ENCODE measurements at places on chromosomes 3 and 15.

- no peak for DNase-seq
Measured at GRCh38 chr15:22917556-22917955, 62.6 kb downstream of the CYFIP1 start.

DNA sequence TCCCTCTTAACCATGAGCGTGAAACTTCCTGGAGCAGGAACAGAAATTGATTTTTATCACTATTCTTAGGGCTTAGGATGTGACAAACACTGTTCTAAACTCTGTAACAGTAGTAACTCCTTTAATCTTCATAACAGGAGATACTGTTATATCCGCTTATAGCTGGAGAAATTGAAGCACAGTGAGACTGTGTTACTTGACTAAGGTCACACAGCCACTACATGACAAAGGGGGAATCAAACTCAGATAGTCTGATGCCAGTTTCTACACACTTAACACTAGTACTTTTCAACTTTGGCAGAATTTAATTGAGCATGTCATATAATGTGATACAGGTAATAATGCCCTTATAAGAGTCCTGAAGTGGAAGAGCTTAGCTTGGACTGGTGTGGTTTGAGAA lies 800 bp upstream of the TARS3 start:
- DNase-seq = no peak

GRCh38 chr15:101407439-101407838 lies 82.1 kb downstream of the PCSK6 start:
- no peak for DNase-seq

DNA sequence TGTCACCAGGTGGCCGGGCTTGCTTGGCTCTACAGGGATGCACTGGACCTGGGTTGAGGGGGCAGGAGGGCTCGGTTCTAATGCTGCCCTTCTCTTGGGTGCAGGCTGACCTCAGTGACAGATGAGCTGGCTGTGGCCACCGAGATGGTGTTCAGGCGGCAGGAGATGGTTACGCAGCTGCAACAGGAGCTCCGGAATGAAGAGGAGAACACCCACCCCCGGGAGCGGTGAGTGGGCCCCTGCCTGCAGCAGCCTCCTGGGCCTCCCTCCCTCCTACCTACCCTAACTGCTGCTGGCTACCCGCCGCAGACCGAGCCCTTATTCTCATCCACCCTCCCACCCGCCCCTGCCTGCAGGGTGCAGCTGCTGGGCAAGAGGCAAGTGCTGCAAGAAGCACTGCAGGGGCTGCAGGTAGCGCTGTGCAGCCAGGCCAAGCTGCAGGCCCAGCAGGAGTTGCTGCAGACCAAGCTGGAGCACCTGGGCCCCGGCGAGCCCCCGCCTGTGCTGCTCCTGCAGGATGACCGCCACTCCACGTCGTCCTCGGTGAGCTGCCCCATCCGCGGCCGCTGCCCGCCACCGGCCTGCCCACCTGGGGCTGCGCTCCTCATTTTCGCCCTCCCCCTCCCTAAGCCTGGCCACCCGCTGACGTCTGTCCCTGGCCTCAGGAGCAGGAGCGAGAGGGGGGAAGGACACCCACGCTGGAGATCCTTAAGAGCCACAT lies 5.6 kb downstream of the FES start:
- no peak for DNase-seq

Data from endodermal cell (in vitro differentiated cells).